ENCODE measurements at places on chromosomes 7 and 10. TPM values are rescaled to one million over a fixed set of nuclear protein-coding genes. Genes with fewer than 3 reads are reported as not detected.

Gene CPA1
- 4.0 TPM for total RNA-seq

GRCh38 chr7:153423210-153423590, 629.0 kb upstream of the DPP6 start:
- no peak for DNase-seq

- no peak for DNase-seq
These were observed 75.9 kb downstream of the SVOPL start for GRCh38 chr7:138625084-138625848.

- DNase-seq = no peak
These were observed 209.9 kb upstream of the GHITM start for GRCh38 chr10:83929399-83929798.

Gene TAS2R4
- total RNA-seq = 0.67 TPM

DNA sequence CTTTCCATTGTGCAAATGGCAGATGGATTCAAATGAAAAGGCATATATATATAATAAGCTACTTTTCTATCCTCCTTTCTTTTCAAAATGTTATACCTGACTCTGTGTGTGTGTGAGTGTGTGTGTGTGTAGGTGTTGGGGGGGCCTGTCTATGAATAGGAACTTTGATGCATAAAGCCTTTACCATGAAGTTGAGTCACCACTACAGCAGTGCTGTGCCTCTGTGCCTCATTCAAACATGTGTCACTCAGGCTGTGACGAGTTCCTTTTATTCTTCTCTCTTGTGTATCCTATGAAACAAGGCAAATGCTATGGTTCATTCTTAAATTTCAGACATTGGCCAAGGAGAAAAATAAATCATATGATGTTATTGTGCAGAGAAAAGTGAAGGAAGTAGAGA, 52.7 kb upstream of the DKK1 start:
- no peak for DNase-seq

Data from mesenteric fat pad (tissue), 1 donor.